Fibroblast of skin of left quadriceps (primary cell): ENCODE measurements at places on chromosomes 16 and 17.

GRCh38 chr16:49419862-49420261, 46.3 kb downstream of the C16orf78 start:
- no peak for DNase-seq

DNA sequence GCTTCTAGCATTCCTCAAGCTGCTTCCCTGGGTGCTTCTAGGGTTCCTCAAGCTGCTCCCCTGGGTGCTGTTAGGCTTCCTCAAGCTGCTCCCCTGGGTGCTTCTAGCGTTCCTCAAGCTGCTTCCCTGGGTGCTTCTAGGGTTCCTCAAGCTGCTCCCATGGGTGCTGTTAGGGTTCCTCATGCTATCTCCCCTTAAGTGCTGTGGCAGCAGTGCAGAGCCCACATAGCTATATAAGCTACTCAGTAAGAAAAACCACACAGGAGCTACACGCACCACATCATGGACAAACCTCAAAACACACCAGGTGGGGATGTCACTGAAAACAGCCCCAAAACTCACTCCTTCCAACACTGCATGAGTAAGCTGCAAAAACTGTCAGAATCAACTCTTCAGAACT, 35.2 kb downstream of the ANKRD11 start:
- no peak for DNase-seq

GRCh38 chr16:9399573-9399972, 308.1 kb downstream of the HAPSTR1 start:
- no peak for DNase-seq

DNA sequence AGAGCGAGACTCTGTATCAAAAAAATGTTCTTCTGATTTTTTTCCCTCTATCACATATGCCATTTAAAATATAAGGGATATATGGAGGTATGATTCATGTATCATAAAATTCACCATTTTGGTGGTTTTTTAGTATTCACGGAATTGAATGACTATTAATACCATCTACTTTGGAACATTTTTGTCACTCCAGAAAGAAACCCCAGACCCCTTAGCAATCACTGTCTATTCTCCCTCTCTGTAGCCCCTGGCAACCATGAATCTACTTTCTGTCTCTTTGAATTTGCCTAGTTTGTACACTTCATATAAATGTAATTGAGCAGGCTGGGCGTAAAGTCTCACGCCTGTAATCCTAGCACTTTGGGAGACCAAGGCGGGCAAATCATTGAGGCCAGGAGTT, 75.9 kb downstream of the PRKCA start:
- peak; percentile 67 for DNase-seq

- DNase-seq = peak; percentile 66
These were observed 34.0 kb upstream of the PRKCA start for GRCh38 chr17:66268247-66268927.

GRCh38 chr17:76178124-76178523, 37.1 kb upstream of the FOXJ1 start:
- no peak for DNase-seq

DNA sequence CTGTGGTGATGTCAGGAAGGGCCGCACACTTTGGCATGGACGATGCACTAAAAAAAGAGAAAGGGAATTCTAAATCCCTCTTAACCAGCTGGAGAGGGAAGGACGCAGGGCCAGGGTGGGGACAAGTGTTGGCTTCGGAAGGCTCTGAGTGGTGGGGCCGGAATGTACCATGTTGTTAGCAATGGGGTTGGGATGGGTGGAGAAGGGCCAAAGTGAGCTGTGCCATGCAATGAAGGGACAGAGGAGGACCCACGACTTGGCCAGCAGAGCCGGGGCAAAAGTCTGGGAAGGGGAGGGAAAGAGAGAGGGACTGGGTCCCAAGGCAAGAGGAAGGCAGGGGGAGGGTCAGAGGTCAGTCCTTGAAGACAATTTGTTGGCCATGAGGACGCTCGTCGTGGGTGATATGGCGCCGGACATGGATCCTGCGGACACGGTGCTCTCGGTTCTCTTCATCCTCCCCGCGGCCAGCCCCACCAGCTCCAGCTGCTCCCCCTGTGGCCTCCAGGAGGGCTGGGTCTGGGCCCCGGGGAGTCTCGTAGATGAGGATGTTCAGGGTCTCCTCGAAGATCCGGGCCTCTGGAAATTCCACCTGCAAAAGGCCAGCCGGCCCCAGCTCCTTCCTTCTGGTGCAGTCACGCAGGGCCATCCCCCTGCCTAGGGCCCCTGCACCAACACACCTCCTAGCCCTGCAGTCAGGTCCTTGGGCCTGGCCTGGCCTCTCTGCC, 6.4 kb downstream of the ASPHD1 start:
- DNase-seq = no peak

DNA sequence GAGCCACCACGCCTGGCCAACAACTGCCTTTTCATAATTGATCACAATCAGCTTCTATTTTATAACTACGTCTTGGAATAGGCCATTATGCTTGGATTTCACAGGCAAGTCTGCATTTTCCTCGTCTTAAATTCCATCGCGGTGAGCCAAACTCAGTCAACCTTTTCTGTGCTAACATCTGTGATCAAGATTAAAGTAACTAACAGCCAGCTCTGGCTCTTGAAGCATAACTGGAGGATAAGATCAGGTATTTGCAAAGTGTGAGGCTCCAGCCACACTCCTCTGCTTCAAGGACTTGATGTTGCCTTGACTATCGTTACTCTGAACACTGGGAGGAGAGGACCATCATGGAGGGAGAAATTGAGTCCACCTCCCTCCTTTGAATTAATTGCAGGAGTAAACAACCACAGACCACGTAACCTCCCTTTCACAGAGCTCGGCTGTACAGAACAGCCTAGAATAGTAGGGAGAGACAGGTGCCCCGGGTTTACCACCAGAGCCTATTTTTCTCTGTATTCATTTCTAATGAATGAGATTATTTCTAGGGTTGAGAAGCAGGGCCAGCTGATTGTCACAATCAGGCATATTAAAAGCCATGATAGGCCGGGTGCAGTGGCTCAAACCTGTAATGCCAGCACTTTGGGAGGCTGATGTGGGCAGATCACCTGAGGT, 143.0 kb downstream of the XYLT1 start:
- no peak for DNase-seq

DNA sequence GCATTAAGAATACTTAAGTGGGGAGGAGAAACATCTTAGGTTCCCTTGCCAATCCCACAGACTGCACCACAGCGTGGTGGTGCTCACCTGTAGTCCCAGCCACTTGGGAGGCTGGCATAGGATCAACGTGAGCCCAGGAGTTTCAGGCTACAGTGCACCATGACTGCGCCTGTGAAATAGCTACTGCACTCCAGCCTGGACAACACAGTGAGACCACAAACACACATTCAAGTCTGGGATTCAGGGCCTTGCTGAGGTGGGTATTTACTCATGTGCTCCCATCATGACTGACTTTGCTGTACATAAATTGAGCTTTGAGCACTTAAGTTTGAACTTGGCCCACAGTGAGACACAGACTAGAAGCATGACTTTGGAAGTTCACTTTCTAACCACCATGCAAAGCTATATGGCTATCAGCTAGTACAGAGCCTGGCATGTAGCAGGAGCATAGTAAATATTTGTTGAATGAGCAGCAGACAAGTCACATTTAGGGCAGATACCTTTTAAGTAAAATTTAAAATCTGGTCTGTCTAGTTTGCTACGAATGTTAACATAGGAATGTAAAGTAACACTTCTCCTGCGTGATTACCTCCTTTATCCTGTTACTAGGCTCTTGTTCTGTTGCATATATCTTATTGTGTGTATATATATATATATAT, 33.5 kb downstream of the CEP95 start:
- no peak for DNase-seq

DNA sequence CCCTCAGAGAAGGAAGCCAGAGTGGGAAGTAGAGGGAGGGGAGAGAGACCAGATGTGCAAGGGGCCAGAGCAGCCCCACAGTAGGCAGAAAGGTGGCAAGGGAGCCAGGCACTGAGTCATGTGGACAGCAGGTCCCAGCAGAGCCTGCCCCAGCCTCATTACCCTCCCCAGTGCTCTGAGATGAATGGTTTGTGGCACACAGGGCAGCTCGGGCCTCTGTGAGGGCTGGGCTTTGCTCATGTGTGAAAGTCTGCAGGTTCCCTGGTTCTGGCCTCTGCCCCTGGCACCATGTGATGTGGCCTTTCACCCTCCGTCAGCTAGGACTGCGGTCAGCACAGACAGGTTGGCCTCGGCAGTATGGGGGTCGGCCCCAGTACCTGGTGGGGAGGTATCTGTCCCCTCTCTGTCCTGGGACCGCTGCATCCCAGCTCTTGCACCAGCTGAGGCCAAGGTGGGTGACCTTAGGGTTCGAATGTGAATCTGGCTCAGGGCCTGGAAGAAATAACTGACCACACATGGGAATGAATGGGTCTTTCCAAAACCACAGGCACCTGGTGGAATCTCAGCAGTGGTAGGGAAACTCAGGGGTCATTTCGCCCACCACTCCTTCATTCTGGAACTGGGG, 8.9 kb downstream of the LRRC75A start:
- no peak for DNase-seq

DNA sequence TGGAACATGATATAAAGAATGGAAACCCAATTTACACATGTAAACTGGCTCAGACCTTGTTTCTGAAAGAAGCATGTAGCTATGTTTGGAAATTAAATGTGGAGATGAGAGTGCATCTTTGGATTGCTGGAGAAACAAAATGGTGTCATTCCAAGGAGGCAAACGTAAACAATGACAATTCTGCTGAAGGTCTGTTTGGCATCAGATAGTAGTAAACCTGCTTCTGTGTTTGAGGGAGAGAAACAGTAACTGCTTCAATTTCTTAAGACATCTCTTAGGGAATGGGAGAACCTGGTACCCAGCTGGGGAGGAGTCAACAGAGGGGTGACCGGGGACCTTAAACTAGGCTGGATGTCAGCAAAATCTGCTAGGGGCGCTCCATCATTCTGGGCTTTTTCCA, 23.5 kb downstream of the GPRC5B start:
- DNase-seq = no peak

DNA sequence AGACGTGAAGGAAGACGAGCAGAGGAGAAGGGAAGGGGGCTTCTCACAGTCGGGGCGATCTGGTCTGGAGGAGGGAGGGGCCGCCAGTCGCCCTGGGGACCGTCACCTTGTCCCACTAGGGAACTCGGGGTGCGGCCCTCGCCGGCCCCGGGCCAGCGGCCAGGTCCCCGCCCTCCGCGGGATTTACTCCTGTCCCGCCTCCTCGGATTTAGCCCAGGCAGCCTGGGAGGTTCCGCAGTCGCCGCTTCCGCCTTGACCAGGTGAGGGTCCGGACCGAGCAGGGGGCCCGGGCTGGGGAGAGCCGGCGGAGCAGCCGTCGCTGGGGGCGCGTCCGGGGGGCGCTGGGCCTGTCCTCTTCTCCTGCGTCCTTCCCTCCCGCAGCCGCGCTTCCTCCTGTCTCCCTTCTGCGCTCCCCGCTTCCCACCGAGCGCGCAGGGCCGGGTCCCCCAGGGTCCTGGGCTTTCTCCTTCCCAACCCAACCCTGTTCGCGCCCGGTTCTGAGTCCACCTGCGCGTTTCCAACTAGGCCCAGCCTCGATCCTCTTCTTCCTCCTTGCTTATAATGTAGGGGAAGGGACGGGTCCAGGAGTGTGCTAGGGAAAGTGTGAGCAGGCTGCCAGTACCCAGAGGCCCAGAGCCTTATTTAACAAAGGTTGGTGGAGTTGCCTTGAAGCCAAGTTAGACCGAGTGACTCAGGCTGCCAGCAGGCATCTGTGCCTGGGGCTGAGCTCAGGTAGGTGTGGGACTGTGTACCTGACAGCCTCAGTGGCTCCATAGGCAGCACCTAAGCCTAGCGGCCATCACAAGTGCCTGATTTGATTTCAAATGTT, at the start of gene TNK1:
Gene TNK1 (plus strand): TSS at position 235 of the 829 bp plus-strand sequence. CDS start 1,838 bp downstream, outside the sequence.
- DNase-seq = no peak

DNA sequence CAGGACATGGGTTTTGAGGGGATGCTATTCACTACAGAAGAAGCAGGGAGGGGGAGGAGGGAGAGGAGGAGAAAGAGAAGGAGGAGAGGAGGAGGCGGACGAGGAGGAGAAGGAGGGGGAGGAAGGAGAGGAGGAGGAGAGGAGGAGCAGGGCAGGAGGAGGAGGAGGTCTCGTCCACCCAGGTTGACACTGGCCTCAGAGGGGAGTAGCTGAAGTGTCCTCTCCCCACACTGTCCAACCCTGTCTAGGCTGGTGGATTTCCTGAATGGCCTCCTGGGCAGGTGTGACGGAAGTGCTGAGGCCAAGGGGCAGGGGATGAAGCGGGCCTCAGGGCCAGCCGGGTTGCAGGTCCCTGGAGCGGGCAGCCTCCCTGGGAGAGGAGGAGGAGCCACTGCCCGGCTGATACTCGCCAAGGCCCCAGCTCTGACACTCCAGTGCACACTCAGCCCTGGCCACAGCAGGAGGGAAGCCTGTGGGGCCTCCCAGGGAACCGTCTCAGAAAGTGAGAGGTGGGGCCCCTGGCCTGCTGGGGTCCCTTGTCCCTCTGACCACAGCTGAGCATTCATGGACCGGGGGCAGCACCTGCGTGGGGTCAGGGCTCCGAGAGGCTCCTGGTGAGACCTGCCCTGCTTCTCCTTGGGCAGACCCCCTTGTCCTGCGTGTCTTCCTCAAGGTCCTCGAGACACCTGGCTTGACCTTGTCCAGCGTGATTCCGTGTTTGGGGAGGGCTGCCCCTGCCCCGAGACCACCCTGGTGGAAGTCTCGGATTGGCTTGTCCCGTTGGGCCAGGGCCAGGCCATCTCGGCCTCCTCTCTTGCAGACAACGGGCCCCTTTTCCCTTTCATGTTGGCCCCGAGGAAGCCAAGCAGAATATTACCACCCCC, 200.6 kb upstream of the CIBAR2 start:
- no peak for DNase-seq

DNA sequence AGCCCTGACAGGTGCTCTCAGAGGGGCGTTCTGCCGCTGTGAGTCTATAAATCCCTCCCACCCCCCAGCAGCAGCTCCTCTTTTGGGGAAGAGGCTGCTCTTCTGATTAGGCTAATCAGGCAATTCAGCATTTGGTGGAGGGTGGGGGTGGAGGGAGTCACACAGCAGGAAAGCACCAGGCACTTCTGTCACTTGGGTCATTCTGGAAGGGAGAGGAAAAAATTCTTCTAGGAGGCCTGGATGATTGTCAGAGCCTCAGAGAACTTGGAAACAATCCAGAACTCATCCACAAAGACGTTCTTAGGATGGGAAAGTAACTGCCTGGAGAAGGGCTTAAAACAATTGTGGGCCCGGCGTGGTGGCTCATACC, 7.3 kb upstream of the SSTR2 start:
- no peak for DNase-seq
